Cerebellum (tissue), 4 donors: ENCODE measurements at places on chromosomes 7 and 10. TPM values are rescaled to one million over a fixed set of nuclear protein-coding genes. Genes with fewer than 3 reads are reported as not detected.

DNA sequence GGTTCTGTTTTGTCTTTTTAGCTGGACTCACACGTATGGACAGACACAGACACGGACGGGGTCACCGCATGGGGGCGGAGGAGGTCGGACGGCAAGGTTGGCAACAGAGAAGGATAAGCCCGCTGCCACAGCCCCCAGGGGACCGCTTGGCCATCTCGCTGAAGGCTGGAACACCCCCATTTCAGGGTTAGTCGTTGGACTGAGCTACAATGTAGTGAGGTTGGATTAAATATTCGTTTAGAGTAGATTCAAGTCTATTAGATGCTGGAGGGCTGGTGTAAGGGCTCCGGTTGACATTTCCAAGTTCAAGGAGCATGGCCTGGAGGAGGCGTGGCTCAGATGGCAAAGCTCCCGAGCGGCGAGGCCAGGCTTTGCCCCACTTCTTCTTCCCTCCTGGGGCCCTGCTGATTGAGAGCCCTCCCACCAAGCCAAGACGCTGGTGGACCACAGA lies 35.2 kb downstream of the PPIF start:
- DNase-seq = no peak

The SKIDA1 gene
- total RNA-seq = 8.8 TPM

GRCh38 chr7:115782696-115783490 lies 247.7 kb downstream of the TFEC start:
- no peak for DNase-seq

The LFNG gene
- 31.3 TPM for total RNA-seq

GRCh38 chr10:35208949-35209613 lies 82.4 kb downstream of the CREM start:
- DNase-seq = no peak

The FAM25G gene
- total RNA-seq = not detected
